NCI-H2081 (cell line): ENCODE measurements at places on chromosomes 5 and 9.

- no peak for DNase-seq
Measured at GRCh38 chr9:124473310-124473709, 23.1 kb downstream of the ADGRD2 start.

GRCh38 chr5:135203593-135204036 lies 169.6 kb upstream of the PITX1 start:
- no peak for DNase-seq

- DNase-seq: no peak
Measured at GRCh38 chr5:83364312-83365299, 106.9 kb upstream of the VCAN start.

GRCh38 chr9:27534131-27534530 lies 4.5 kb upstream of the MOB3B start:
- no peak for DNase-seq

- DNase-seq: no peak
Measured at GRCh38 chr5:20029266-20029665, 41.3 kb upstream of the CDH18 start.

DNA sequence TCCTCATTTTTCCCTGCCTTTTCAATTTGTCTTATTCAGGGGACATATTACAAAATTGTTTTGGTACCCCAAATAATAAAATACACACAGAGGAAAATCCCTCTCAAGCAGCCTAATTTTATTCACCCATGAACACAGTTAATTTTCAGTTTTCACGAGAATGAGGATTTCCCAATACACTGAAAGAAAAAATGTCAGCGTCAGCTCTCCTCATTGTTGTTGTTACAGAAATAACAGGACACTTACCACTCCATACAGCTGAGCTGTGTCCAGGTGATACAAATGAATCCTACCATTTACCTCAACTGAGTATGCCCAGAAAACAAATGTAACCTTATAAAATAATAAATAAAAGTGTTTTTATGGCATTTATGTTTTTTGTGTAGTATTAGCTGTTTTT lies 144.6 kb upstream of the PCA3 start:
- DNase-seq: no peak

GRCh38 chr5:2201832-2202231 lies 319.1 kb upstream of the IRX4 start:
- DNase-seq: no peak

DNA sequence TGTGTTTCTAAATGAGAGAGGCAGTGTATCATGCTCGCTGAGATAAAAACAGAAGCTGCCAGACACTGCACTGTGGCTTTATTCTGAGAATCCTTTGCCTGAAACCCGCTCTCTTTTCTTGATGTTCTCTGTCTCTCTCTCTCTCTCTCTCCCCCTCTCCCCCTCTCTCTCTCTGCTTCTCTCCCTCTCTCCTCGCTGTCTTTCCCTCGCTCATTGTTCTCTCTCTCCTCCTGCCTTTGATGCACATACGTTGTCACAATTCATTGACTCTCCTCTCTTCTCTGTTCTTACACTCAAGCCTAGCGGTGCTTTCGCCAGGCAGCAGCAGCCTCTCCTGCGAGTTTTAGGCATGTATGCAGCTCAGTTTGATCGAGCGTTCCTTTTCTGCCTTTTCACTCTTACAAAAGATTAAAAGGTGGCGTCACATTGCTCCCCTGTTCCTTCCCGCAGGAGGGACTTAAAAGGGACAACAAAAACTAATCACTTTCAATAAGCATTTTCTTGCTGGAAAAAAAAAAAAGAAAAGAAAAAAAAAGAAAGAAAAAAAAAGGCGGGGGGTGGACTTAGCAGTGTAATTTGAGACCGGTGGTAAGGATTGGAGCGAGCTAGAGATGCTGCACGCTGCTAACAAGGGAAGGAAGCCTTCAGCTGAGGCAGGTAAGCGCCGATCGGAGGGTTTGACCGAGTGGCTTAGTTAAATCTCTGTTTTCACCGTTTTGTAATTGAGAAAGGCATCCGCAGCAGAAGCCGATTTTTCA lies 717.9 kb upstream of the WWC1 start:
- DNase-seq: peak; percentile 55

GRCh38 chr9:20376731-20377375 lies 245.4 kb downstream of the MLLT3 start:
- DNase-seq: no peak

- DNase-seq: no peak
Measured at GRCh38 chr5:177335701-177336065, 15.8 kb downstream of the LMAN2 start.

DNA sequence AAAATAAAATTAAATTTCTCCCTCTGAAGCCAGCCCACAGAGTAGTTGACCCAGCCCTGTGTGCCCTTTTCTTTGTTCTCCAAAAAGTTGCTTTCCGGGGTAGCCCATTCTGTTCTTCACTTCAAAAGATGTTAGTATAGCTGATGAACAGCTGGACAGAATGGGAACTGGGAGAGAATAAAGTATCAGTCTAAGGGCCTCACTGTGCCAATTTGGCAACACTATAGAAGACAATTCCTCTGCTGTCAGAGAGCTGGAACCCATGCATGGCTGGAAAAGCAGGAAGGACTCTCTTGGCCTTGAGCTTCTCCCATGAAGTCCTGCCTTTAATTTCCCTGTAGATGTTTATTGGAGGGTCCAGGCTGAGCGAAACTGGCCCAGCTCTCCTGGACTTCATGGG lies 11.0 kb upstream of the TNFSF8 start:
- DNase-seq: no peak

DNA sequence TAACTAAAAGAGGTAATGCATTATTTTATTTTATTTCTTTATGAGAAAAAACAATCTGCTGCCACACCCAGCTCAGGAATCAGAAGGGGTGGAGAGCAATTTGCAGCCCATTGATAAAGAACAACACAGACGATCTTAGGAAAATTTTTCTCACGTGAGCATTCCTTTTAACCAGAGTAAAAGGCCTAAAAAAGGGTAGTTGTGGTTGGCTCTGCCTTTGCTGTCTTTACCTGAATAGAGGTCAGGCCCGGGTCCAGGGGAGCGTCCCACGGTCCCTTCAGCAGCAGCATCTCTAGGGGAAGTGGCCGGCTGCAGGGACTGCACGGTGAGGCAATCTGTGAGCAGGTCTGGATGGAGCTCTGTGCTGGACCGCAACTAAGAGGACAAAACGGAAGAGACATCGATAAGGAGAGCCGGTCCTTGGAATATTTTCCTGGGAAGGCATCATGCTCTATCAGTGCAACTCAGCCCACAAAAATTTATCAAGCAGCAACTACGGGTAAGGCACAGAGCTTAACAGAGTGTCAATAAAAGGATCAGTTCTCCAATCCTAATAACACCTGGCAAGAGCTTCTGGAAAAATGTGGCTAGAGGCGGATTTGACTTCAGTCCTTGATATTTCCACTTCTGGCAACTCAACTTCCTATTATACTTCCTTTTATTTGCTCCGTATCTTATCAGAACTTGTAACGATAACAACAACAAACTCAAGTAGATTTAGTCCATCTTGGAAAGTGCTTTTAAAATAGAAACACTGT lies 372.8 kb upstream of the RFX3 start:
- no peak for DNase-seq

- no peak for DNase-seq
Measured at GRCh38 chr5:141492168-141492885, 3.4 kb downstream of the PCDHGC5 start.

- no peak for DNase-seq
Measured at GRCh38 chr5:62199792-62200716, 106.0 kb upstream of the KIF2A start.

GRCh38 chr5:145738227-145738626 lies 96.9 kb downstream of the PRELID2 start:
- DNase-seq: no peak

- no peak for DNase-seq
Measured at GRCh38 chr5:72314571-72315172, 5.4 kb downstream of the MRPS27 start.

GRCh38 chr9:38125889-38126288 lies 56.9 kb upstream of the SHB start:
- DNase-seq: no peak

GRCh38 chr5:93349613-93350012 lies 231.4 kb downstream of the NR2F1-AS1 start:
- DNase-seq: no peak

DNA sequence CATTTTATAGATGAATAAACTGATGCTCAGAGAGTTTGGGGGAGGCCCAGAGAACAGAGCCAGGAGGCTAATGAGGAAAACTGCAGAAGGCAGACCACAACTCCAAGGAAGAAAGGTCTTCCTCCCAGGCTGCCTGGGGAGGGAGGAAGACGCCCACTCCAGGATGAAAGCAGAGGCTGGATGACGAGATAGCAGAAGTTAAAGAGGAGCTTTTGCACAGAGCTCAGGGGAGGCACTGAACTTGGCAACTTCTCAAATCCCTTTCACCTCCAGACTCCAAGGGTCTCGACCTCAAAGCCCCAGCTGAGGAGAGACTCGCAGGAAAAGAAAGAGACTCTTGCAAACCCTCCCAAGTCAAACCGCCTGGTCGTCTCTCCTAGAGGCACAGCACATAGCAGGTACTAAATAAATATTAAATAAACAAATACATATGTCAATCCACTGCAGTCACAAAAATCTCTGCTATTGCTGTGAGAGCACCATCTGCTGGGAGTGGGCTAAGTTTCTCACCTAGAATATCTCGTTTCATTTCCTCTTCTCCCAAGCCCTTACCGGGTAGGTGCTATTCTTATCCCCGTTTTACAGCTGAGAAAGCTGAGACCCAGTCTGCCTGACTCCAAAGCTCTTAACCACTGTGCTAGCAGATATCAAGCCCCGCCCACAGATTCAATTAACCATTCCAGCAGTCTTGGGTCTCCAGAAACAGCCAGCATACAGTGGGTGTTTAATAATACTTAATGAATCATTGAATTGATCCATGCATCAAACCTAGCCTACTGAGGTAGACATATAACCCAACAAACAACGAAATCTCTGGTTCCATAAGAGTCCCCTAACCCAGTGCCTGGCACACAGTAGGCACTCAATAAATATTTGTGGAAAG lies 97.8 kb upstream of the HAND1 start:
- DNase-seq: no peak
